CD4-positive, alpha-beta memory T cell (primary cell): ENCODE measurements at places on chromosomes 3 and 15. TPM values are rescaled to one million over a fixed set of nuclear protein-coding genes. Genes with fewer than 3 reads are reported as not detected.

DNA sequence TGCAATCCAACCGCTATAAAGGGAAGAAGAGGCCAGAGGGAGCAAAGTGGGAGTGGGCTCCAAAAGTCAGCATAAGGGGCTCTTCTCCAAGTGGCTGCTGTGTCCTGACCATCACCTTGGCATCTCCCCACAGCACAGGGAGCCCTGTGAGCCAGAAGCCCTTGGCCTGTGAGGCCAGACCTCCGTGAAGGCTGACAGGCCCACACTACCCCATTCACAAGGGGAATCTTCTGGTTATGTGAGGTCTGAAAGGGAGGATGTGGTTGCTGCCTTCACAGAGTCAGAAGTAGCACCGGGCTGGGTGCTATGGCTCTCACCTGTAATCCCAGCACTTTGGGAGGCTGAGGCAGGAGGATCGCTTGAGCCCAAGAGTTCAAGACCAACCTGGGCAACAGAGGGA lies 2.6 kb upstream of the ULK3 start:
- H3K27ac ChIP-seq, result peak overlapping the region; percentile 77
- no peaks in the 10 kb centered on the region for H3K27me3 ChIP-seq
- peaks cover 52% of the 10 kb centered on the region for H3K4me1 ChIP-seq
- no peak overlapping the region for H3K4me3 ChIP-seq

DNA sequence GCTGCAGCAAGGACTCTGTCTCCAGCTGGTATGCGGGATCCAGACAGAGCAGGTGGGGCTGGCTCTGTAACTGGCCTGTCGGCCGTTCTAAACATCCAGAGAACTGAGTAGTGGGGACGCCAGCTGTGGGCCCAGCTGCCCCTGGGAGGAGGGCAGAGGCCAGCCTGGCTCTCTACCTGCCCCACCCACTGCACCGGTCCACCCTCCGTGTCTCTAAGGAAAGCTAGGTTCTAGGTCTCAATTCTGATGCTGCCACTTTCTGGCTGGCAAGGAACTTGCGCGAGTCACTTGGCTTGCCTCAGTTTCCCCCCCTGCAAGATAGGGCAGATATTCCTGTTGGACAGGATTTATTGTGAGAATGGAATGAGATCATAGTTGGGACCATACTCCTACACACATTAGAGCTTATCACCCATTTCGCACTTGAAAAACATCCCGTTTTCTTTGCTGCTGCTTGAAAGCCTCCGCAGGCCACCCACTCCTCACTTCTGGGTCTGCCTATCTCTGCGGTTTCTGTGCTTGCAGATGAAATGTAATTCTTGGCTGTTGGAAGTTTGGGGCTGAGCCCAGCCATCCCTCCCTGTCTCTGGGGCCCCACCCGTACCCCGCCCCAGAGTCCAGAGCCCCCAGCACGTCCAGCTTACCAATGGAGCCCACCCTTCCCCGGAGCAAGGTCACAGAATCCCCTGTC lies 65.8 kb downstream of the IQSEC1 start:
- no peak overlapping the region for H3K4me3 ChIP-seq
- H3K27me3 ChIP-seq, result no peaks in the 10 kb centered on the region
- peaks cover 9% of the 10 kb centered on the region for H3K36me3 ChIP-seq
- no peak overlapping the region for H3K27ac ChIP-seq

GRCh38 chr3:187678726-187679268 lies 8.6 kb upstream of the SST start:
- no peak overlapping the region for H3K4me3 ChIP-seq
- H3K27ac ChIP-seq, result no peak overlapping the region
- peak; percentile 9 for DNase-seq
- H3K36me3 ChIP-seq, result no peaks in the 10 kb centered on the region

DNA sequence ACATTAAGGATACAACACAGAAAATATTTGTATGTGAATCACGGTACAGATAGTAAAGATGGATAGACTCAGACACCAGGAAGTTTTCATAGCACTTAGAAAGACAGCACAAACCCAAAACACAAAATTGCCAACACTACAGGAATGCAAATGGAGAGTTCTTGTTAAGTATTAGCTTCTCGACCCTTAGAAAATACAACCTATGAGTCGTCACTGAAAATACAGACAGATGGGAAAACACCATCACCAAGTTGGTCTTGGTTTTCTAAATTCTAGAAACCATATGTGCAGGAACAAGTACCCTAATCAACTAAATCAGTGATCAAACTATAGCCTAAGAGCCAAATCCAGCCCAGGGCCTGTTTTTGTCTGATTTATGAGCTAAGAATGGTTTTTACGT lies 50.7 kb downstream of the PEAK1 start:
- no peak overlapping the region for H3K4me3 ChIP-seq
- H3K36me3 ChIP-seq, result no peaks in the 10 kb centered on the region
- DNase-seq, result no peak

Gene IL17RB
- total RNA-seq, result 0.87 TPM

Gene DUOX2
- total RNA-seq, result 0.06 TPM

Gene ALDH1A3
- total RNA-seq, result not detected
